ENCODE measurements at places on chromosomes 7 and 10.

GRCh38 chr10:35635576-35635975 is 6.5 kb downstream of the FZD8 start:
- DNase-seq: peak; percentile 54

GRCh38 chr7:101933028-101933427 is 115.6 kb downstream of the CUX1 start:
- no peak for DNase-seq

DNA sequence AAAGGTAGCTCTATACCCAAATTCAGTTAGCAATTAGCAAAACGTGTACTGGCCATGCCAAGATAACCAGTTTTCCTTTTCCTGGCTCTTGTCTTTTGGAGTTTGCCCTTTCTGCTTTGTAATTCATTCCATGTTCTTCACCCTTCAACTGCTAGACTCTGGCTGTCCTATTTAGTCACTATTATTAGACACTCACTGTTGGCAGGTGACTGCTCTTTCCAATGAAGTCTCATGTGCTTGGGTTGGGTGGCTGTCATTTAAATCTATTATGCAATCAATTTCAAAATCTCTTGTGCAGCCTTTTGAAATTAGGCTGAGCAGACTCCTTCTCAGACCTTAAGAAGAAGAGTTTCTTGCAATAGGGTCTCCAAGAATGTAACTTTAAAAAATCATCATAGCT is 266.5 kb downstream of the GPR158 start:
- DNase-seq: no peak

GRCh38 chr7:127476618-127477017 is 84.1 kb upstream of the ZNF800 start:
- no peak for DNase-seq

- no peak for DNase-seq
These were observed 756 bp upstream of the SEC24C start for GRCh38 chr10:73743327-73743904.

GRCh38 chr10:99555825-99556523 is 23.2 kb downstream of the NKX2-3 start:
- no peak for DNase-seq
